ENCODE measurements at places on chromosomes 6 and 20.

DNA sequence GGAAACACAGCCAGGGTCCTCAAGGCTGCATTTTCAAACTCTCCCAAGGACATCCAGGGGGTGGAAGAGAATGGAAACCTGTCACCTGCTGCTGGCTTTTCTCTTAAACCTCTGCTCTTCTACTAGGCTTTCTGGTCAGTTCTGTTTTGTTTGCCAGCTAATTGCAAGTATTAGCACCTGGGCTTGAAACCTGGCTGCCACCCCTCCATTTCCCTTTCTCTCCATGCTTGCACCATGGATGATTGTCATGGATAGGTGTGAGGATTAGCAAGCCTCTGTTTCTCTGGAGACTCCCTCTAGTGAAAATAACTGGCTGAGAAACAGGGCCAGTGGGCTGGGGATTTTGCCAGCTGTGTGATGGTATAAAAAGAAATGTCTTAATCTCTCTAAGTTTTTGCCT, 33.0 kb upstream of the GPR6 start:
- DNase-seq: no peak

DNA sequence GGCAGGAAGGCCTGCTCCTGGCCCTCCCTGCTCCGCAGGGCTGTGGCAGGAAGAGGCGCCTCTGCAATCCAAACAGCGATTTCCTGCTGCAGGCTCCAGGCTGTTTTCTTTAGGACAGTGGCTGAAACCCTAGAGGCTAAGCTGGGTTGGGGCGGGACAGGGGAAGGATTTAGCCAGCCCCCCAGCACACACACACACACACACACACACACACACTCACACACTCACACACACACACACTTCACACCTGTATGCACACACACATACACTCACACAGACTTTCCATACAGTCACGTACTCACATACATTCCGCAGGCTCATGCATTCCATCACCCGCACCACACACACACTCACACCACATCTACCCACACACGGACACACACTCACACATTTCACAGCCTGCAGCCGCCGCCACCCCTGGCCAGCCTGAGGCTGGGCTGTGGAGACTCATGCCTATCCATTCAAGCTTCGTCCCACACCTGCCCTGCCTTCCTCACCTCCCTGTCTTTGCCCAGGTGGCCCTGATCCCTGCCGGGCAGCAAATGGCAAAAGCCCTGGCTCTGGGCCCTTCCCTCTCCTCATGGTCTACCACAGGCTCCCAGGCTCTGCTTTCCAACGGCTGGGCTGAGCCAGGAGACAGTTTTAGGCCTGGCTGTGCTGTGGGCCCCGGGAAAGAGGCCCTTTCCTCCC, 17.9 kb downstream of the MDFI start:
- no peak for DNase-seq

- DNase-seq: no peak
These were observed 93.1 kb upstream of the SOX4 start for GRCh38 chr6:21500314-21501020.

- DNase-seq: no peak
These were observed 1.9 kb downstream of the MAPK14 start for GRCh38 chr6:36029464-36029863.

DNA sequence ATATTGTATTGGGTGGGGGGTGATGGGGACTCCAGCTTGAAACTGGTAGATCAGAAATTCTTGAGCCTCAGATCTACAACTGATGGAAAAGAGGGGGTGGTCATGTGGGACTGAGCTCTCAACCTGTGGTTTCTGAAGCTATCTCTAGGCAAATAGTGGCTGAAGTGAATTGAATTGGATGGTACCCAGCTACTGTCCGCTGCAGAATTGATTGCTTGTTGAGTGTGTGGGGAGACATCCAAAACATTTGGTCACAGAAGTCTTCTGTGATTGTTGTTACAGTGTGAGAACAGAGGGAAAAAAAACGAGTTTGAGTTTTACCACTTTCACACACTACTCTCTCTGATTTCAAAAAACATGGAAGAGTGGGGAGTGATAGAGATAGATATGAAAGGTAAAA, 14.8 kb downstream of the CDS2 start:
- no peak for DNase-seq

- DNase-seq: no peak
These were observed 55.6 kb upstream of the FOXC1 start for GRCh38 chr6:1554141-1554475.

DNA sequence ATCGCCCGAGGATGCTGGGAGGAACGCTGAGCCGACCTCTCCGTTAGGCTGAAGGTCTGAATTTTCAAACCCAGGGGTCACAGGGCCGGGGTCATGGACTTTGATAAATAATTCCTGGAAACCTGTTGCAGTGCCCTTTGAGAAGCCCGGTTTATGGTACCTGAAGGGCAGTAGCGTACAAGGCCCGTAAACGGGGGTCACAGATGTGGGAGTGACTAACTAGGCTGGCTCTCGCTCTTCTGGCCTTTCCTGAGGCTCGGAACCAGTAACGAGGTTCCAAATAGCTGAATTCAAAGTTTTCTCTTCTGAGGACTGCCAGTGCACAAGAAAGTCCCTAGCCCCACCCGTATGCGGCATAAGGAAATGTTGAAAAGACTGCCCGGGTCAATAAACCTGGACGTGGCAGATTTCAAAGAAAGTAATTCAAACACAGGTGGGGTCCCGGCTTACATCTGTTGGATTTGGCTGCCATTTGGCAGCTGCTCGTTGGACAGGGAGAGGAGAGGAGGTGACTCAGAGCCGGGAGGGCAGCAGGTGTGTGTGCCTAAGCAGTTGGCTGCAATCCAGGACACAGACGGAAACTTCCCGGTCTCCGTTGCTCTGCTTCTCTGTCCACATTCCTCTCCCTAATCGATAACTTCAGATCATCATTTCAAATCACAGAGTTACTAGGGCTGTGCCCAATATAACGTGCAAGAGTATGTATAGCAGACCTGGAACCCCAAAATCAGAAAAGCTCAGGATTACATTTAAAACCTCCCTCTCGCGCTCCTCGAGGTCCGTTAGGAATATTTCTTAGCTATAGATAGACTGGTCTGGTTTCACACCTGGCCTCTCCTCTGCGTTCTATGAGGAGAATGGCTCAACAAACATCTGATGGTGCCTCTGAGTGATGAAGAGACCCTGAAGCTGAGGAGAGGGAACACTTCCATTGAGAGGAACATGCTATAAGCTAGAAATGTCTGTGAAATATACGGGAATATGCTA, 765 bp upstream of the GMDS start:
- DNase-seq: peak; percentile 75

GRCh38 chr6:142381845-142382378, 80.1 kb downstream of the ADGRG6 start:
- DNase-seq: no peak

DNA sequence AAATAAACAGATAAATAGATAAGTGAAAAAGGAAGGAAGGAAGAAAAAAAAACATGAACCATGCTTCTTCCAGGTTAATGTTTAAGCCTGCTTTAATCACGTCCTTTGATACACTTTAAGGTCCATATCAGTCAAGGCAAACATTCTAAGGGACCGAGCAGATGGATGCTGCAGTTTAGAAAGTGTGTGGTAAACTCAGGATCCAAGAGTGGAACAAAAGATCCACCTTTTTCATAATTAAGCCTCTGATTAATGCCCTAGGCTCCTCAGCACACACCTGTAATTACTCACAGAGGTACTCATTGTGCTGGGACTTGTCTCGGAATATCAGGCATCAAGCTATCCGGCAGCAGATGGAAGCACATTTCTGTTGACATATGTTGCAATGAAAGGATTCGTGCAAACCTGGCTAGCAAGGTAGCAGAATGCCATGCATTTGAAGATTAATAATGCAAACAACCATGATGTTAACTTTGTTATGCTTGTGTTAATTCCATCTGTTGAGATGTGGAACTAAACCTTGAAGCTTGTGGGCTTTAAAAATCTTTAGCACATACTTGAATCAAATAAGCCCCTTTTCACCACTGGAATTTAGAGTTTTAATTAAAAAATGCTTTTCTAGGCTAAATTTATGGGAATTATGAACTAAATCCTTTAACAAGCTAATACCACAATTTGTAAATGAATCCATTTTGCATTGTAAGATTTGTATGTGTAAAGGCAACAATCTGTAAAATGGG, 163.7 kb downstream of the RALGAPA2 start:
- peak; percentile 86 for DNase-seq

DNA sequence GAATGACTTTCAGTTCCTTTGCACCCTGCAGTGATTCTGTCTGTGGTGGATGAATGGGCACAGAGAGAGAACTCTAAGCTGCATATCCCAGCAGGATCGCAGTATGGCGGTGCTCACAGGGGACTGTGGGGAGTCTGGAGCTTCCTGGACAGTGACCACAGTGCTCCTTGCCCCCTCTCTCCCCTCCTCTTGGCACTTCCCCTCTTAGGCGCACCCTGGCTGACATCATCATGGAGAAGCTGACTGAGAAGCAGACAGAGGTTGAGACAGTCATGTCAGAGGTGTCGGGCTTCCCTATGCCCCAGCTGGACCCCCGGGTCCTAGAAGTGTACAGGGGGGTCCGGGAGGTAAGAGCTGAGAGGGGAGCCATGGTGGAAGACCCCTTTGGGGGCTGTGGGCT, 8.6 kb downstream of the BYSL start:
- no peak for DNase-seq

DNA sequence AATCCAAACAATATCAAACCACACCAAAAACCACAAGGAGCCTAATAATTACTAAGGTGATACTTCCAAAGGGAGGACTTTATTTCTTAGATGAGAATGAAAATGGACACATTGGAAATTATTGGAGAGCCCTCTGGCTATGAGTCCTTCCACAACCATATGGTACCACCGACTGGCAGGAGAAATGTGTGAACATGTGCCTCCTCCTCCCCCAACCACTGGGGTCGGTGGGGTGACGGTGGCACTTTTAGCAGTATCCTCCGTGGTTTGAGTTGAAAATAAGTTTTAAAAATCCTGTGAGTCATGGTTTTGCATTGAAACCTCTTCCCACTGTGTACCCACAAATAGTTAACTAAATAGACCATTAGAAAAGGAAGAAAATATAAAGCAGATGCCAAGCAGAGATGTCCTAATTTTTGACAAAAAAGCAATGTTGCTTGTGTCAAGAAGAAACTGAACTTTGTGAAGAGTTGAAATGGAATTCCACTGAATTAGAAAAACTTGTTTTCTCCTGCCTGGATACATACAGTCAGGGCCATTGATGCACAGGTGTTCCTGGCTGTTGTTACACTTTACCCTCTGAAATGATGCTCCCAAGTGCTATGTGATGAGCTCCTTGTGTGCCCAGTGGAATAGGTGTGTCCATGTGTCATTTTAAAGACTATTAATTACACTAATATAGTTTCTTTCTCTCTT, 3.2 kb downstream of the EDN1 start:
- no peak for DNase-seq

GRCh38 chr6:28982476-28983266, 22.4 kb downstream of the ZNF311 start:
- no peak for DNase-seq

DNA sequence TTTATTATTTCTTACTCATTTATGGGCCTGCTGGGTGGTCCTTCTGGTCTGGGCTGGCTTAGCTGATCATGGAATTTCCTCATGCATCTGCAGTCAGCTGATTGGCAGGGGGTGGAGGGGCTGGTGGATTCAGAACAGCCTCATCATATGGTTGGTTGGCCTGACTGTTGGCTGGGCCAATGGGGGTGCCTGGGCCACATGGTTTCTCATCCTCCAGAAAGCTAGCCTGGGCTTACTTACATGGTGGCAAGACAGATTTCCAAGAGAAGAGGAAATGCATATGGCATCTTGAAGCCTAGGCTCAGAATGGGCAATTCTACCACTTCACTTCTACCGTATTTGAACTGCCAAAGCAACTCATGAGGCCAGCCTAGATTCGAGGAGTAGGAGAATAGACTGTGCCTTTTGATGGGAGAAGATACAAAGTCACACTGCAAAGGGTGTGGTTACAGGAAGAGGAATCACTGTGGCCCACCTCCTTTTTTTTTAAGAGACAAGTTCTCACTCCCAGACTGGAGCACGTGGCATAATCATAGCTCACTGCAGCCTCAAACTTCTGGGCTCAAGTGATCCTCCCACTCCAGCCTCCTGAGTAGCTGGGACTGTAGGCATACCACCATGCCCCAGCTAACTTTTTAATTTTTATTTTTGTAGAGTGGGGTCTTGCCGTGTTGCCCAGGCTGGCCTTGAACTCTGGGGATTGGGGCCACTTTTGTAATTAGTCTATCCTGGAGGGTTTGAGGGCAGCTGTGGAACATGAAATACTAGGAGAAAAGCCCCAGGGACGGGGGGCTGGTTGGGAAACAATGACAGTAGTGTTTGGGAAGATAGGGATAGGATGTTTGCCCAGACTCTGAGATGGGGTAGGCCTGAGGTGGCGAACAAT, 47.6 kb upstream of the RNF24 start:
- no peak for DNase-seq

- DNase-seq: no peak
These were observed 912 bp downstream of the EYA4 start for GRCh38 chr6:133241901-133242636.

DNA sequence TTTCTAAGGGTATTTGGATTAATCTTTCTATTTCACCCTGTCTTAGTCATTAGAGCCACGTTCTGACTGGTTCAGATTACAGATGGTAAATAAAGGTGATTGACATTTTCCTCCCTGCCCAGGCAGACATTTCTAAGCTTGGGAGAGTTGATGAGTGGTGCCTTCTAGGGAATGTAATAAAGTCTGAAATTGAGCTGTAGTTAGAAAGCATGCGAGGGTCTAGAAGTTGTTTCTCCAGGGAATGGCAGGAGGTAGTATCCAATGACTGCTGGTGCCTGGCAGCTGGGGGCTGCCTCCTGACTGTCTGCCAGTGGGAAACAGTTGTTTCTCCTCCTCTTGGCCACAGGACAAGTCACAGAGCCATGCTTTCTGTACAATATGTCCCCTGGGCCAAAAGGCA, 14.6 kb downstream of the EDN3 start:
- DNase-seq: no peak

DNA sequence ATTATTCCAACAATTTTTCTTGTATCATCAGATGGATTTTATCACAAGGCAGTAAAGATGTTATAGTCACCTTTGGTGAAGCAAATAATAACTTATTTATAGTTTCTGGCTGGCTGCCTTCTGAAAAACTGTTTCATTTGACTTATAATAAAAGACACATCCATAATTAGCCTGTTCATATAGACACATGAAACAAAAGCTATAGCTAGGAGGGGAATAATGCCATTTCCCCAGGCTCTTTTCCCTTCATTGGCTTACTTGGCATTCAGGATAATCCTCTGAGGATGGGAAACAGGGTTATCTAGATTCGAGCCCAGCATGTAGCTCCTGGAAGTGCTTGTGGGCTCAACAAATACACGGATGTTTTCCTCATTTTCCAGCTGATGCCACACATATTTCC, 17.5 kb downstream of the MMP24 start:
- no peak for DNase-seq

GRCh38 chr6:63899550-63899949, 263.9 kb downstream of the PHF3 start:
- DNase-seq: no peak

Measured in NCI-H1417 treated with DMSO at 0.1 percent for 48 hours (cell line).